ENCODE measurements at places on chromosomes 1 and 21.

DNA sequence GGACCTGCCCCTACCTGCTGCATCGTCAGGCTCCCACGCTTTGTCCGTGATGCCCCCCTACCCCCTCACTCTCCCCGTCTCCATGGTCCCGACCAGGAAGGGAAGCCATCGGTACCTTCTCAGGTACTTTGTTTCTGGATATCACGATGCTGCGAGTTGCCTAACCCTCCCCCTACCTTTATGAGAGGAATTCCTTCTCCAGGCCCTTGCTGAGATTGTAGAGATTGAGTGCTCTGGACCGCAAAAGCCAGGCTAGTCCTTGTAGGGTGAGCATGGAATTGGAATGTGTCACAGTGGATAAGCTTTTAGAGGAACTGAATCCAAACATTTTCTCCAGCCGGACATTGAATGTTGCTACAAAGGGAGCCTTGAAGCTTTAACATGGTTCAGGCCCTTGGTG is 8.9 kb downstream of the SPATA46 start:
- no peak for DNase-seq

DNA sequence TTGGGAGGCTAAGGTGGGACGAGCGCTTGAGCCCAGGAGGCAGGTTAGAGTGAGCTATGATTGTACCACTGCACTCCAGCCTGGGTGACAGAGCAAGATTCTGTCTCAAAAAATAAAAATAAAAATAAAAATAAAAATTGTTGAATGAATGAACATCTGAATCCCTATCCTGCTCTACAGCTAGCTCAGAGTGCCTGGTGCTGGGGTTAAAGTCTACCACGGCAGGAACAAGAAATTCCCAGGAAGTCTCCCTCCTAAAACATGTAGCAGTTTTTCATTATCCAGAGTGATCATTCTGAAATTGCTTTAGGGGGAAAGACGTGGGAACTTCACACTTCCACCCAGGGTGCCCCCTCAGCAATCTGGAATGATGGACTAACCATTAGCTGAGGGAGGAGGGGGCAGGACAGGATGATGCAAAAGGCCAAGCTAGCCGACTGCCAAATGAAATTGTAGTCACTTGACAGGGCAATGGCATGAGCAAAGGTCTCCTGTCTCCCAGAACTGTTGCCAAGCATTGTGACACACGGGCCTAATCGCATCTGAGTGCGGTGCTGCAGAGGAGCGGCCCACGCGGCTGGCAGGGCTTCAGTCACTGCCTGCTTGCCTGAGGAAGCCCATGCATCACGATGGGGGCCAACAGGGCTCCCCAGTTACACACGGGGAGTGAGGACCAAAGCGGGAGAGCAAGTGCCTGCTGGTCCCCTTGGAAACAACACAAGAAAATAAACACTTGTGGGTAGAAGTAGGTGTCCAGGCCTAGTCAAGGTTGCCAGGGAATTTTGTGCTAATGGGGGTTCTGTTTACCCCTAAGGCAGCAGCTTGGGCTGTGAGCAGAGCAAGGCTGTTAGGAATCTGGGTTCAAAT is 85.7 kb downstream of the NENF start:
- DNase-seq = no peak

- no peak for DNase-seq
Measured at GRCh38 chr1:107254306-107254705, 113.5 kb downstream of the NTNG1 start.

- no peak for DNase-seq
Measured at GRCh38 chr1:180144659-180145357, 9.9 kb upstream of the QSOX1 start.

GRCh38 chr1:28156821-28157220 is 19.7 kb downstream of the PTAFR start:
- DNase-seq = no peak

DNA sequence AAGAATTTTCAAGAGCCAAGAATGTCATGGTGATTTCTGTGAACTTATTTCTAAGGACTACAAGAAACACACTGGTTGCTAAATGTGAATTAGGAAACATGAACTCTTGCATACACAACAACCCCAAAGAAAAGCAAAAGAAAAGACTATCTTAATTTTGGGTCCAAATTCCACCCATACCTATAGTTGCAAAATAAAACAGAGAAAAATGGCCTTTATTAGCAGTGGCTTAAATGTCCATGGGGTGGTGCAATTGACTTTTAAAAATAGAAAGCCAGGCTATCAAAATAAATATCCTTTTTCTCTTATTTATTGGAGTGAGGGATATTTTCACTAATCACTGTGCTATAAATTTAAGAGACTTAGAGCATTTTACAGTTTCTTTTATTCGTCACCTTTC is 80.9 kb upstream of the DPYD start:
- no peak for DNase-seq

DNA sequence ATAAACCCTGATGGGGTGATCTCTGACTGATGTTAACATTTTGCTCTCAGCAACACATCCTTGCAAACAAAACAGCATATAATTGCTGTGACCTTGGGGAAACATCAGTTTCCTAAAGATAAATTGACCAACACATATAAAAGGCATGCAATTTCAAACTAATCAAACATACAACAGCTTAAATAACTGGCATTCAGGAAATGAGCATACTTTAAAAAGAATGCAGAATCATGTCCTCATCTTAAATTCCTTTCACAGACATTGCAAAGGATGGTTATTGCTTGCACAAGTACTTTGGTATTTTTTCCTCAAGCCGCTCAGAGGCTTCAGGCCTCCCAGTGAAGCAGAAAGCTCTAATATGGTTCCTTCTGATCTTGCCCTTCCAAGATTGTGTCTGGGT is 53.4 kb upstream of the RGS18 start:
- no peak for DNase-seq

DNA sequence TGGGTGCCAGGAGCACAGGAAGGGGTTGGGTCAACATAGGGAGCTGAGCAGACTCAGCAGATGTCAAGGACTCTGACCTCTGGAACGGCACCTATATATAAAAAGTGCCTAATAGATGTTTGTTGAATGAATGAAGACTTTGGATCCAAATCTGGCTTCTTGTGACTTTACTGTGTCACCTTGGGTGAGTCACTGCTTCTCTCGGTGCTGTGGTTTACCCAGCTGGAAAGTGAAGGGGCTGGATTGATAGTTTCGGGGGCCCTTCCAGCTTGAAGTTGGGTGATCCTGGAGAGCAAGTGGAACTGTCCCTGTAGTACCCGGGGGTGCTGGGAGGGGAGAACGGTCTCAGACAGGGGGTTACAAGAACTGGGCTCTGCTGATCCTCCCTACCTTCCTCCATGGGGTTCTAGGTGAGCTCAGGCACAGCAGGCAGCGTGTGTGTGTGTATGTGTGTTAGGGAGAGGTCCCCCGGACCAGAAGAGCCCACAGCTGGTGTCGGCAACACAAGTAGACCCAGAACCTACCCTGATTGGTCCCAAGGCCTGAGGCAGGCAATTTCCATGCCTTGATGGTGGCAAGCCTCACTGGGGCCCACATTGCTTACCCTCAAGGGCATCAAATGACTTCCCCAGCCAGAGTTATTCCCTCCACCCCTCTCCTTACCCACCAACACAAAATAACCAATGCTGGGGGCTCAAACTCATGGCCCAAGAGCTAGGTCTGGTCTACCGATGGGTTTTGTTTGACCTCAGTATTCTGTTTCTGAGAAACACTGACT is 5.5 kb upstream of the PADI1 start:
- DNase-seq = no peak

DNA sequence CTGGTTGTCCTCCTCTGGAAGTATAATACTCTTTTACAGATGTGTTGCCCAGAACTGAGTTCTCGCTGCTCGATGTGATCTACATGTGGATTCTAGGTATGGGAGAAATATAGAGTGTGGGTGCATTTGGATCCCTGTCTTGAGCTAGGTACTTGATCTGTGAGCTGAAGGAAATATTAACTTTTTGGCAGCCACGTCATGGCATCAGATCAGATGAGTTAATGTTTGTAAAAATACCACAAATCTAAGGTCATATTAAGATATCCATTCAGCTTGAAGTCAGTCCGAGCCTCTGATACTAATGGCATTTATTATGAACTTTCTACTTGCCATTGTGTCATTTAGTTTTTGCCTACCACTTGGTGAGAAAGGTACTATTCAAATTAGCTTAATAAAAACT is 24.6 kb downstream of the MAPKAPK2 start:
- no peak for DNase-seq

GRCh38 chr1:166865926-166866325 is 10.1 kb downstream of the TADA1 start:
- DNase-seq = no peak

DNA sequence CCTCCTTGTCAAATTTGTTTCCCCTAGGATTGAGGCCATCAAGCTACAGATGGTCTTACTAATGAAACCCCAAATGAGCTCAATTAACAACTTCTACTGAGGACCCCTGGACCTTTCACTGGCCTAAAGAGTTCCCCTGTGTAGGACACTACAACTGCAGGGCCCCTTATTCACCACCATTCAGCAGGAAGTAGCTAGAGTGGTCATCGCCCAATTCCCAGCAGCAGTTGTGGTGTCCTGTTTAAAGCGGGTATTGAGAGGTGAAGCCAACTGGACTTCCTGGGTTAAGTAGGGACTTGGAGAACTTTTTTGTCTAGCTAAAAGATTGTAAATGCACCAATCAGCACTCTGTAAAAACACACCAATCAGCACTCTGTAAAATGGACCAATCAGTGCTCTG is 1466.9 kb downstream of the KCNT2 start:
- no peak for DNase-seq

- DNase-seq = no peak
Measured at GRCh38 chr1:100231721-100232120, 17.9 kb downstream of the DBT start.

DNA sequence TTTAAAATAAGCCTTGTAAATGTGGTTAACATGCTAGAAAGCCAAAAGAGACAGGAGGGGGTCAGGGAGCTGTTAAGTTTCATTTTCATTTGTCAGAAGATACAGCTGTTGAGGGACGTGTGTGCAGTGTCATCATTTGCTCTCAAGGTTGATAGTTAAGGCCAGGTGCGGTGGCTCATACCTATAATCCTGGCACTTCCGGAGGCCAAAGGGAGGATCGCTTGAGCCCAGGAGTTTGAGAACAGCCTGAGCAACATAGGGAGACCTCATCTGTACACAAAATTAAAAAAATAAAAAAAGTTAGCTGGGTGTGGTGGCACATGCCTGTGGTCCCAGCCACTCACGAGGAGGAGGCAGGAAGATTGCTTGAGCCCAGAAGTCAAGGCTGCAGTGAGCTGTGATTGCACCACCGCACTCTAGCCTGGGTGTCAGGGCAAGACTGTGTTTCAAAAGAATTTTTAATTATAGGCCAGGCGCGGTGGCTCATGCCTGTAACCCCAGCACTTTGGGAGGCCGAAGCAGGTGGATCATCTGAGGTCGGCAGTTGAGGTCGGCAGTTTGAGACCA is 22.7 kb downstream of the ZBTB8OS start:
- no peak for DNase-seq

DNA sequence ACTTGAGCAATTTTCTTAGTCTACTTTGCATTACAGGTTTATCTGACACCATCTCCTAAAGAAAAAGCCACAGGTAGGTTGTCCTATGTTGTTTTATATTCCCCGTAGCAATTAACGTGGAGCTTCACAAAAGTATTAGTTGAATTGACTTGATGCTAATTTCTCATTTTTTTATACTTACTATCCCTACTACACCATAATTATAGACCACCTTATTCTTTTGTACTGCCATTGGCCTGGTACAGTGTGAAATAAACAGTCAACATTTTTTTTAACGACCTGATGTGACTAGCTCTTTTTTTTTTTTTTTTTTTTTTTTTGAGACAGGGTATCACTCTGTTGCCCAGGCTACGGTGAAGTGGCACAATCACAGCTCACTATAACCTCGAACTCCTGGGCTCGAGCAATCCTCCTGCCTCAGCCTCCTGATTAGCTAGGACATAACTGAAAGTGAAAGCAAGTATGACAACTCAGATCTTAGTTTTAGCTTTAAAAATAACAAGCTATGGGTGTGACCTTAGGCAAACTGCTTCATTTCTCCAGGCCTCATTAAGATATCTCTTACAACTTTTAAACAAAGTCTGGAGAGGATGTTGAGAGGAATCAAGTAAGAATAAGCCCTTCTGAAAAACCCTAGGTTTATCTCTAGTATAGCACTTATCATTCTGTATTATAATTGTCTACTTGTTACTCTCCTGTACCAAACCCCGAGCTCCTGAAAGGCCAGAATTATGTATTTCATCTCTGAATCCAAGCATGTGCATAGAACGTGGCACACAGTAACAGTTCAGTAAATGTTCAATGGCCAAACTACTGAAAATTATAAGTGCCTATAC is 49.5 kb downstream of the LUZP1 start:
- peak; percentile 83 for DNase-seq

DNA sequence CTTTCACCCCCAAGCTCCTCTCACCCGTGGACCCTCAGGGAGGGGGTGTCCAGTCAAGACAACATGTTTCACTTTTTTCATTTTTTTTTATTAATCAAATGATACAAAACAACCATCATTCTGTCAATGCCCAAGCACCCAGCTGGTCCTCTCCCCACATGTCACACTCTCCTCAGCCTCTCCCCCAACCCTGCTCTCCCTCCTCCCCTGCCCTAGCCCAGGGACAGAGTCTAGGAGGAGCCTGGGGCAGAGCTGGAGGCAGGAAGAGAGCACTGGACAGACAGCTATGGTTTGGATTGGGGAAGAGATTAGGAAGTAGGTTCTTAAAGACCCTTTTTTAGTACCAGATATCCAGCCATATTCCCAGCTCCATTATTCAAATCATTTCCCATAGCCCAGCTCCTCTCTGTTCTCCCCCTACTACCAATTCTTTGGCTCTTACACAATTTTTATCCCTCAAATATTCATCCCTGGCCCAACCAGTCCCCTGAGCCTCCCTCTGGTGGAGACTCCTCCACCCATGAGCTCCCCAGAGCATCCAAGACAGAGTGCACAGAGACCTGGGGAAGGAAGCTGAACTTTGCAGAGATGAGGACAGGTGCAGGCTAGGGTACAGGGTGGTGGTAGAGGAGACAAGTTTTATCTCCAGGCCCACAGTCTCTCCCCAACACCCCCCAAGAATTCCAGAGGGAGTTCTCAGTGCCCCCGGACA is 1.4 kb upstream of the S100A16 start:
- DNase-seq = no peak

- no peak for DNase-seq
Measured at GRCh38 chr1:58726581-58726980, 26.7 kb upstream of the MYSM1 start.

DNA sequence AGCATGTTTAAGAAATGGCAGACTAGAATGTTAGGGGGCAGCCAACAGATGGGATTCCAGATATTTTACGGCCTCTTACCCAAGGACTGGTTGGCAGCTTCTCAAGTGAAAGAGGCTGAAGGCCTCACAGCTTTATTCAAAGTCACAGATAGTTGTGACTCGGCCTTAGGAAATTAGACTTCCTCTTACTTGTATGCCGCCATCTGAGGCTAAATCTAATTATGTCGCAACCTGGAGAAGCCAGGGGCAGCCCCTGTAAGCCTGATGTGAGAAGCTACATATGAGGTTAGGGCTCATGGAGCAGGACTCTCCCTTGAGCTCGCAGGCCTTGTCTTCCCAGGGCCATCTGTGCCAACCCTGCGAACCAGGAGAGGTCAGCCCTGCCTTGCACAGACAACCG is 352.5 kb downstream of the HHAT start:
- DNase-seq = no peak

GRCh38 chr1:170063109-170063826 is 11.2 kb downstream of the KIFAP3 start:
- no peak for DNase-seq
